ENCODE measurements at places on chromosomes 5 and 9. TPM values are rescaled to one million over a fixed set of nuclear protein-coding genes. Genes with fewer than 3 reads are reported as not detected.

DCANP1 gene
- total RNA-seq: not detected

ENHO gene
- not detected for total RNA-seq

TRPM3 gene
- total RNA-seq: under 0.01 TPM

PSD2 gene
- total RNA-seq: under 0.01 TPM

FANCG gene
- 7.5 TPM for total RNA-seq

TMC1 gene
- 0.71 TPM for total RNA-seq

SGCD gene
- not detected for total RNA-seq

Data from nasal cavity respiratory epithelium epithelial cell of viscerocranial mucosa (primary cell).